Stimulated activated CD4-positive, alpha-beta T cell treated with anti-CD3 and anti-CD28 coated beads, Interleukin-15, amount 100 ng/mL, for 1 hour (primary cell): ENCODE measurements at places on chromosomes 7 and 10.

DNA sequence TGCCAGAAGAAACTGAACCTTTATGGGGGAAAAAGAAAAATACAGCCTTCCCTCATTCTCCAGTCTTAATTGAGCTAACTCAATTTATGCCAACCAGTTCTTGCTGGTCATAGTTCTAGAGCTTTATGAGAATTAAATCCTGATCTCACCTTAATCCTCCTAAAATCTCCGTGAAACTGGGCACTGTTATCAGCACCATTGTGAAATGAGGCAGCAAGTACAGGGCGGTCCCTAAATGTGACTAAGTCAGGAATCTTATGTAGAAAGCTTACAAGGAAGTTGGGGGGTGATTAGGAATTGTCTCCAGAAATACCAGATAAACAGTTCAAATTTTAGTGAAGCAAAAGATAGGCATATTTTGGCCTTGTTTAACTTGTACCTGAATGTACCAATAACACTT is 10.7 kb upstream of the INSYN2A start:
- no peak for DNase-seq

- no peak for DNase-seq
Observed at GRCh38 chr7:151940048-151940811, 16.0 kb upstream of the GALNTL5 start.

- DNase-seq: no peak
Observed at GRCh38 chr10:75449382-75450074, 18.1 kb downstream of the LRMDA start.

GRCh38 chr10:45063591-45064231 is 63.0 kb downstream of the ZNF22 start:
- no peak for DNase-seq

DNA sequence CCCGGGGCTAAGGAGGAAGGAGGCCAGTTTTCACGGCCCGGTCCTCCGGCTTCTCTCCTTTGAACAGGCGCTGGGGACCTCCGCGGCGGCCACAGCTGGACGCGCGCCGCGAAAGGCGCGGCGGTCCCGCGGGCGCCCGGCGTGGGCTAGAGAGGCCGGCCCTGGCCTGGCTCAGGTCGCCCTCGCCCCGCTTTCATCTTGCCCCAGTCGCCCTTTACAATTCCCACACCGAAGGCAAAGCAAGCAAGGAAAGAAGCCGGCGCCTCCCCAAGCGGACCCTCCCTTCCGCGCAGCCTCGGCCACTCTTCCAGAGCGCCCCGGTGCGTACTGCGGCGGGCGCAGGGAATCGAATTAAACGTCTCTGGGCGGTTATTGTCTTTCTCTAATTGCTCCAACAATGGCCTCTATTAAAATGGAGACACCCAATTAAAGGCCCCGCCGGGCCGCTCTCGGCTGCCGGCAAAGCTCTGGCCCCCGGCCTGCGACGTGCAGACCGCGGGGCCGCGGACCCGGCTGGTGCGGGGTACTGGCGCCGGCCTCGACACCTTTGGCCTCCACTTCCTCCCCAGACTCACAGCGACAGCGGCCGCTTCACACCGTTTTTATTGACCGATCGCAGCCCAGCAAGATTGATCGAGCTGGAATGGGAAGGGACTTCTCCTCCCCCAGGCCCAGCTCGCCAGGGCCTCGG is 4.5 kb upstream of the GATA3 start:
- DNase-seq: no peak

GRCh38 chr7:28623863-28624262 is 211.5 kb downstream of the CREB5 start:
- DNase-seq: no peak

GRCh38 chr7:33774762-33775523 is 130.4 kb upstream of the BMPER start:
- no peak for DNase-seq

DNA sequence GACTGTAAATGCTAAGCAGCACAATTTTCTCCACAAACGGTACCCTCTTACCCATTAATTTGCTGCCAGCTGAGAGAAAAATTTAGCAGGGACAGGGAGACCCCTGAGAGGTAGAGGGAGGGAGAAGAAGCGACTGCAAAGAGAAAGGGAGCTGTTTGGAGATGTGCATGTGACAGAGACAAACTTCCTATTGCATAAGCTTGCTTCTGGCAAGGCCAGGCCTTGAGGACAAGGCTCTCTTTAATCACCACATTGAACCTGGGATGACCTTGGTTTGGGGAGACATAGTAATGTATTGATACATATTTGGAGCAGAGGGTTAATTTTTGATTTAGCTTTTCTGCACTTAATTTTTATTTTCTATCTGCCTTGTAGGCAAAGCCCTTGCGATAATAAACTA is 31.1 kb upstream of the HIBADH start:
- no peak for DNase-seq

DNA sequence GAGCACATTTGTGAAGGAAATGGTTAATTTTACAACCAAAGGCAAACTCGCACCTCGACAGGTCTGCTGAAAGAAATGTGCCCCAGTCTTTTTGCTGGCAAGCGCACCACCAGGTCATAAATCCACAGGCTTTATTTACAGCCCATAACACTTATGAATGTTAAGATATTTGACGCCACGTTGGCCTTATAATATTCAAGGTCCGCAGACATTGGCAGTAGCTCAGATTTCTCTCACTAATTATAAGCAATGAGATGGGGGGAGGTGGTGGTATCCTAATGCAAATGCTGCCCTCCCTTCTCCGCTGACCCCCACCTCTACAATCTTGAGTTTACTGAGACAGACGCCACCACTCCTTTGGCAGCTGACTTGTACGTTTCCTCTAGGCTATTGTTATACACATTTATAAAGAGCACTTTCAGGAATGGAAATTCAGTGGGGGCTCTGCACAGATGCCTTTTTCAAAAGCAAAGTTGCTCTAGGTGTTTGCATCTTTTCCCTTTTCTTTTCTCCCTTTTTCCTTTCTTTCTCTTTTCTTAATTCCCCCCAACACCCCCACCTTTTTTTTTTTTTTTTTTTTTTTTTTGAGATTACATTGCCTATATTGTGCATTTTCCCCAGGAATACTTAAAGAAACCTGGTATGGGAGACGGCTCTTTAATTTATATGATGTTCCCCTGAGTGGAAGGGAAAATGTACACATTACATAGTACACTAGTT is 6.7 kb downstream of the TCF7L2 start:
- no peak for DNase-seq

DNA sequence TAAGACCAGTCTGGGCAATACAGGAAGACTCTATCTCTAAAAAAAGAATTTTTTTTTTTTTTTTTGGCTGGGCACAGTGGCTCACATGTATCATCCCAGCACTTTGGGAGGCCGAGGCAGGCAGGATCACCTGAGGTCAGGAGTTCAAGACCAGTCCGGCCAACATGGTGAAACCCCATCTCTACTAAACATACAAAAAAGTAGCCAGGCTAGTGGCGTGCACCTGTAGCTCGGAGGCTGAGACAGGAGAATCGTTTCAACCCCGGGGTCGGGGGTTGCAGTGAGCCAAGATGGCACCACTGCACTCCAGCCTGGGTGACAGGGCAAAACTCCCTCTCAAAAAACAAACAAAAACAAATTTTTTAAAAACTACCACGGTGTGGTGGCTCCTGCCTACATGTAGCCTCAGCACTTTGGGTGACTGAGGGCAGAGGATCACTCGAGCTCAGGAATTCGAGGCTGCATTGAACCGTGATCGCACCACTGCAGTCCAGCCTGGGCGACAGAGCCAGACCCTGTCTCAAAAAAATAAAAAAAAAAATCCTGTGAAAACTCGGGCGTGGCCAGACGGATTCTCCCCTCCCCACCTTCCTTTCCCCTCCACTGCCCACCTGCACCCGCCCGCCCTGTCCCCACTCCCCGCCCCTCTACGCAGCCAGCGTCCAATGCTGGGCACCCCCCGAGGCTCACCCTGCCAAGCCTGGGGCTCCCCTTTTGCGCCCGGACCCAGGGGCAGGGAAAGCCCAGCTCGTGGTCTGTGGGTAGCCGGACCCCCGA is 745 bp upstream of the ORAI2 start:
- no peak for DNase-seq
